ENCODE measurements at places on chromosomes 4 and X.

DNA sequence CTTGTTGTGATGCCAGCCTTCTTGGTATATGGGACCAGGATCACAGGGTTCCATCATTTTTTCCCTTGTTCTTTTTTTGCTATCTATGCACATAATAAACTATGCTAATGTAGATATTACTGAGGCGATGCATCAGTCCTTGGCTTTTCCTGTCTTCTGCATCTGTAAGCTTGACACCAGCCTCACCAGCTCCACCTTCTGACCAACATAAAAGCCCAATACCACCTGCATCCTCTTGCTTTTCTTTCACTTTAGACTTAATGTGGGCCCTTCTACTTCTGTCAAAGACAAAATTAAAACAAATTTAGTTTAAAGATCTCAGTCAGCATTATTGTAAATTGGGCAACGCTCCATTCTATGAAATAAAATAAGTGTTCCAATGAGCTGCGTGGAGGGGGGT is 1718.8 kb upstream of the PCDH10 start:
- DNase-seq = no peak

GRCh38 chr4:56618734-56619133 is 62.4 kb downstream of the HOPX start:
- no peak for DNase-seq

DNA sequence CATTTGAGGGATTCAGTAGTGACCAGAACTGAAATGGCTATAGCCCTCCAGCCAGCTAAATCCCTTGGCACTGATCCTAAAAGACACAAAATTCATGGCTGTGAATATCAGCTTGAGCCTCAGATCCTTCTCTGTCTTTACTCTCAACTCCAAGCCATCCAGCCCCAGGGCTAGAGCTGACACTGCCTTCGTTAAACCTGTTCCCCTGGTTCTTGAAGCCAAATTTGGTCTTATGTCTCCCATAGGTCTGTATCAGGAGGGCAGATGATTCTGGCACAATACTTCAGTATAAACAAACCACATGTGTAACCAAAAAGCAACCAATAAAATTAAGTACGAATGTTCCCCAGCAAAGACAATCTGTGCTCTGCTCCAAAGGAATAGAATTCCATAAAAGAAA is 78.0 kb downstream of the ANOS1 start:
- DNase-seq = no peak

DNA sequence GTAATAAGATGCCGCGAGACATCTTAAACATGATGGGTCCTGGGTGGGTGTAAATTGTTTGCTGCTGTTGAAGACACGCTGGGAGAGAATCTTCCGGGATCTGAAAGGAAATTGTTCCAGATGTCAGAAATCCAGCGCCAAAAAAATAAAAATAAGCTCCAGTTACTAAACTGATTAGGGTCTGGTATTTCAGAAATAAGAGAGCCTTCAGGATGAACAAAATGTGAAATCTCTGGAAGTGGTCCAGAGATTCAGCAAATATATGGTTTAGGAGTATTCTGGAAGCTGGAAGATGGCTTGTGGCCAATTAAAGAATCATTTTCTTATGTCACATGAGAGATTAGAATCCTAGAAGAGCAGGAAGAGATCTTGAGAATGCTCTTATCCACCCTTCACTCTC is 75.8 kb upstream of the NHS start:
- no peak for DNase-seq

DNA sequence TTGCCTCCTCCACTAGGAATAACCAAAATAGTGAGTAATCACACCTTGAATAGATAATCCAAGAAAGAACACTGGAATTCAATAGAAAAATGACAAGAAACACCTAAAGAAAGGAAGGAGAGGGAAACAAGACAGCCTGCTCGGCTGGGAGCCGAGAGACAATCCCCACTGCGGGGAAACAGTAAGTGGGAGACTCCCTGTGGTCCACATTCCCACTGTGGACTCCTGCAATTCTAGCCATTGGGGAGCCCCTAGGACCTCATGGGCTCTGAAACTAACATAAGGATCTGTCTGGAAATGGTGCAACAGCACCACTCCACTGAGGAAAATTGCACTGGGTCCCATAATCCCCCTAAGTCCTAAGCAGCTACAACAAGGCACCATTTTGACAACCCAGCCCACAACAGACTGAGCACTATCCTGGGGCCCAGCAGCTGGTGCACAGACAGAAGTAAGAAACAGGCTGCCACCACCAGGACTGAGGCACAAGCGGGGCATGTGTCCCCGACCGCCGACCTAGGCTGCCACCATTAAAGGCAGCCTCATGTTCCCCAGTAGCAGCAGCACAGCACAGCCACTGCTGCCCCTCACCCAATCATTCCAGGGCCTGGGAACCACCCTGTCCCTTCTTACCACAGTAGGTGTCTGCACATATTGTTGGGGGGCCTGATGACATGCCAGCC is 14.2 kb downstream of the LRBA start:
- DNase-seq = no peak

- no peak for DNase-seq
Measured at GRCh38 chrX:110006161-110006560, 3.2 kb downstream of the TMEM164 start.

- DNase-seq = no peak
Measured at GRCh38 chr4:7275067-7275466, 82.7 kb downstream of the SORCS2 start.

DNA sequence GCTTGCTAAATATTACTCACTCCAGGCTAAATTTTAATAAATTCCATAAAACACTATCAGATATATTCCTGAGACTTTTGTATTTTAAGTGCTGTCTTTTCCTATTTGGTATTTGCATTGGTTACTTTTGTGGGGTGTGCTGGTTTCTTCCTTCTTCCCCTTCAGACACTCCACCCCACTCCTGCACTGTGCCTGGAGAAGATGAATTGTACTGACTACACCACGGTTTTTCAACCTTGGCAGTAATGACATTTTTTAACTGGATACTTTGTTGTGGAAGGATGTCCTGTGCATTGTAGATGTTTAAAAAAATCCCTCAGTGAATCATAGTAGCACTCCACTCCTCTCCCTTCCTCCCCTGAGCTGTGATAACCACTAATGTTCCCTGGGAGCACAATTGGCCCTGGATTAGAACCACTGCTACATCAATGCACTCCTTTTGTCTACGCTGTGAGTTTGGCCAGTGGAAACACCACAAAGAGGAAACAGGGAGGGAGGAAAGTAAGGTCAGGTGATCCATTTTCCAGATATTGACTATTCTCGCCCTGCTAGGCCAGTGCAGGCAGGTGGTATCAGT is 36.3 kb downstream of the SNCA start:
- DNase-seq = no peak

GRCh38 chr4:126404549-126404948 is 1089.8 kb downstream of the FAT4 start:
- DNase-seq = no peak

GRCh38 chrX:23035493-23035892 is 35.7 kb downstream of the DDX53 start:
- no peak for DNase-seq

GRCh38 chr4:149095001-149095400 is 652.8 kb upstream of the NR3C2 start:
- DNase-seq = no peak

DNA sequence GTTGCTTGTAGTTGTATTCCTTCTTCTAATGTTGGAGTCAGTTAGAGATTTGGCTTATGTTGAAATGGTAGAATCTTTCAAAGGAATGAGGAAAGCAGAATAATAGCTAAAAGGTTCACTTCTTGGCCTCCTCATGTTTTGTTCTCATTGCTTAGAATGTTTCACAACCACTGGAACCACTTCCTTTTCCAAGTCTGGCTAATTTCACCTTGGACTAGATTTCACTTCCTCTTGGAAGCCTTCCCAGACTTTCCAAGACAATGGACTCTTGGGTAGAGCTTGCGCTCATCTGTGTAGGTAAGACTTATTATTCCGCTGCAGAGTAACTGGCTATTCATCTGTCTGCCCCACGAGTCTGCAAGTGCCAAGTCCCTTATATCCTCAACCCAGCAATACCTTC is 8.3 kb downstream of the SPATA18 start:
- no peak for DNase-seq

GRCh38 chrX:13340182-13340791 is 20.4 kb upstream of the ATXN3L start:
- no peak for DNase-seq

GRCh38 chr4:81704461-81704860 is 232.8 kb upstream of the RASGEF1B start:
- no peak for DNase-seq

- no peak for DNase-seq
Measured at GRCh38 chrX:101602077-101602476, 15.7 kb downstream of the ARMCX6 start.

- DNase-seq = no peak
Measured at GRCh38 chr4:120821977-120822376, 100.5 kb downstream of the PRDM5 start.

GRCh38 chr4:161320377-161320776 is 843.4 kb downstream of the FSTL5 start:
- DNase-seq = no peak

DNA sequence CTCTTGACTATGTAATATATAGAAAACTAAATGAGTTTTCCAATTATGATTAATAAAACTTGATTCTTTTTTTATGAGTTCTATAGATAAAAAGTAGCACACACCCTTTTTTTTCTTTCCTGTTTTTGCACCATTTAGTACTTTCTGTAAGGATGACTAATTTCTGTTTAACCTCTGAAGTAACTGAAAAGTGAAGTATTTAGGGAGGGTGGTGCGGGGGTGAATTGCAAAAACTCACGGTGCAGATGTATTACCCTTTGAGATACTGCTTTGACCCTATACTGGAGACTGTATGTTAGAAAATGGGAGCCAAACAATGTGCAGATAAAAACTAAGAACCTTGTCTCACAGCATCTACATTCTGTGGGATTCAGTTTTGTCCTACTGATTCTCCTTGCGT is 471.6 kb downstream of the DTHD1 start:
- DNase-seq = no peak

DNA sequence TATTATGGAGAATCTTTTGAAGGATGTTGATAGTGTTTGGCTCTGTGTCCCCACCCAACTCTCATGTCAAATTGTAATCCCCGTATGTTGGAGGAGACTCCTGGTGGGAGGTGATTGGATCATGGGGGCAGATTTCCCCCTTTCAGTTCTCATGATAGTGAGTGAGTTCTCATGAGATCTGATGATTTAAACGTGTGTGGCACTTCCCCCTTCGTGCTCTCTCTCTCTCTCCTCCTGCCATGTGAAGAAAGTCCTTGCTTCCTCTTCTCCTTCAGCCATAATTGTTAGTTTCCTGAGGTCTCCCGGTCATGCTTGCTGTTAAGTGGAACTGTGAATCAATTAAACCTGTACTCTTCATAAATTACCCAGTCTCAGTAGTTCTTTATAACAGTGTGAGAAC is 166.1 kb upstream of the NUDT6 start:
- DNase-seq = no peak

All from germinal center (tissue), 1 donor.